ENCODE measurements at places on chromosomes 7 and 10.

- no peak for DNase-seq
Observed at GRCh38 chr7:75055830-75056772, 17.5 kb downstream of the RCC1L start.

- no peak for DNase-seq
Observed at GRCh38 chr7:57179776-57180415, 47.7 kb upstream of the ZNF479 start.

GRCh38 chr7:36986511-36986933 is 262.2 kb upstream of the AOAH start:
- peak; percentile 59 for DNase-seq

- DNase-seq: peak; percentile 27
Observed at GRCh38 chr10:4013651-4014121, 228.7 kb upstream of the KLF6 start.

GRCh38 chr7:70620333-70621055 is 511.4 kb upstream of the GALNT17 start:
- DNase-seq: no peak

DNA sequence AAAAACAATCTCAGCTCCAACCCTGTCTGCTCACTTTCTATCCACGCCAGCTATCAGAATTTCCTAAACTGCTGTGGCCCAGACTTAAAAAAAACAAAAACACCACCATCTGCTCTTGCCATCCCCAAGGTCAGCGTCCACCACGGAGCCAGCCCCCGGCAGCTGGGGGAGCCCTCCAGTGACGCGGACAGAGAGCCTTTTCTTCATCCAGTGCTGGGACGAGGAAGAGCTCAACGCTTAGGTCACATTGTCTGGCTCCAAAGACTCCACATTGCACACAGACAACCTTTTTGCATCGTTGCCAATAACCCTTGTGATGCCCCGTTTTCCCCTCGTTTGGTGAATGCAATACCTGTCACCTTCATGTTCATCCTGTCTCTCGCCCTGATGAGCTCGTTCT is 67.4 kb upstream of the GNA12 start:
- DNase-seq: no peak

DNA sequence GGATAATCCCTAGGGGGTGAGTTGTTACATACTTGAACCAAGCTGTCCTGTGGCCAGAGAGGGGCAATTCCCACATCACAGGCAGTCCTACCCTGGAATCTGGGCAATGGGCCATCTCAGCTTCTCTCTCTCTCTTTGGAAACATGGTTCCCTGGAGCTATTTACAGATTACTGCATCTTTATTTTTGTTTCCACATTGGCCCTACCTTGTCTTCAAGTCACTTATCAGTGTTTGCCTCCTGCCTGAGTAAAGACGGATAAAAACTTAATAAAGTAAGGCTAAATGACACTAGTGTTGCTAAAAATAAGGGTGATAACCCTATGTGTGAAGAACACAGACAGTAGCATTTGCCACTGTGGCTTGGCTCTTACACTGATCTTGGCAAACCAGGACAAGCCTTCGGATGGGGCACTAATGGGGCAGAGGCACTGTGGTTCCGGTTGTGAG is 228.2 kb downstream of the GFRA1 start:
- no peak for DNase-seq

DNA sequence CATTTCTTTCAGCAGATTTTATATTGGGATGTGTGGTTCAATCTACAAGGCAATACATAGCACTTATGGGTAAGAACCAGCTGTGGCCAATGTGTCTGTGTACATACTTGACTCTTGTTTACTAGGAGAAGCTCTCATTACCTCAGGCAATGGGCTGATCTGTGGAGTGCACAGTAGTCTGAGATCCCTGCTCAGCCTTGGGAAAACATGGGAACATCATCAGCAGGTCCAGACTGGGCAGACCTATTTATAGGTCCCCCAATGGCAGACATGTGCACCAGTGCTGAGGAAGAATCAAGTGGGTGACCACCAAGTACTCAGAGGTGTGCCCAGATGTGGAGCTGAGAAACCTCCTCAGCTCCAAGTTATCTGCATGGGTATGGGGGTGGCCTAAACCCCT is 349.7 kb downstream of the KIF20B start:
- DNase-seq: no peak

- no peak for DNase-seq
Observed at GRCh38 chr7:36032361-36032818, 120.7 kb upstream of the EEPD1 start.

DNA sequence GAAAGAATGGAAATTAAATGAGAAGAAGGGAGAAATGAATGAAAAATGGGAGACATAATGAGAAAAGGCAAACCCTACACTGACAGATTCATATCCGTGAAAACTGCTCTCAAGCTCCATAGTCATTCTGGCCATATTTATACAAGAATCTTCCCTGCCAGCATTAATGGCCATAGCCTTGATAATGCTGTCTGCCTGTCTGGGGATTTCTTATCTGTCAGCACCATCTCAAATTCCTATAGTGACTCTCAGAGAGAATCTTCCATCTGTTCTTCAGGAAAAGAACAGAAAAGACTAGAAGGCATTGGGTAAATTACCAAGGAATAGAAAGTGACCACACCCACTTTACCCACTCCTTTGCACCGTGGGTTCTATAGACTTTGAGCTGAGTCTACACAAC is 295.9 kb downstream of the PLXNA4 start:
- no peak for DNase-seq

DNA sequence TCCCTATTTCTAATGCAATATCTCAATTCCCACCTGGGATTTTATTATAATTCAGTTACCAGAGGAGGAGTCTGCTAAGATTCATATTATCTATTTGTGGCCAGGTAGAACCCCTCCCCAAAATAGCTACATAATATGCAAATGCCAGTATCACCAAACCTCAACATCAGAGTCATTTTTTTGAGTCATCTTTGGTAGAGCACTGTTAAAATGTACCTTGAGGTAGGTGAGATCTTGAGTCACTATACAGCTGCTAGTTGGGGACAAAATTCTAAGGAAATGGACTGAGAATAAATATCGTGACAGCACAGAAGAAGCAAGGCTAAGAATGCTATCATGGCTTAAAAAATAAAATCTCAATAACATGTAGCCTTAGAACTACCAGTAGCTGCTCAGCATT is 4.7 kb upstream of the CRYGN start:
- no peak for DNase-seq

DNA sequence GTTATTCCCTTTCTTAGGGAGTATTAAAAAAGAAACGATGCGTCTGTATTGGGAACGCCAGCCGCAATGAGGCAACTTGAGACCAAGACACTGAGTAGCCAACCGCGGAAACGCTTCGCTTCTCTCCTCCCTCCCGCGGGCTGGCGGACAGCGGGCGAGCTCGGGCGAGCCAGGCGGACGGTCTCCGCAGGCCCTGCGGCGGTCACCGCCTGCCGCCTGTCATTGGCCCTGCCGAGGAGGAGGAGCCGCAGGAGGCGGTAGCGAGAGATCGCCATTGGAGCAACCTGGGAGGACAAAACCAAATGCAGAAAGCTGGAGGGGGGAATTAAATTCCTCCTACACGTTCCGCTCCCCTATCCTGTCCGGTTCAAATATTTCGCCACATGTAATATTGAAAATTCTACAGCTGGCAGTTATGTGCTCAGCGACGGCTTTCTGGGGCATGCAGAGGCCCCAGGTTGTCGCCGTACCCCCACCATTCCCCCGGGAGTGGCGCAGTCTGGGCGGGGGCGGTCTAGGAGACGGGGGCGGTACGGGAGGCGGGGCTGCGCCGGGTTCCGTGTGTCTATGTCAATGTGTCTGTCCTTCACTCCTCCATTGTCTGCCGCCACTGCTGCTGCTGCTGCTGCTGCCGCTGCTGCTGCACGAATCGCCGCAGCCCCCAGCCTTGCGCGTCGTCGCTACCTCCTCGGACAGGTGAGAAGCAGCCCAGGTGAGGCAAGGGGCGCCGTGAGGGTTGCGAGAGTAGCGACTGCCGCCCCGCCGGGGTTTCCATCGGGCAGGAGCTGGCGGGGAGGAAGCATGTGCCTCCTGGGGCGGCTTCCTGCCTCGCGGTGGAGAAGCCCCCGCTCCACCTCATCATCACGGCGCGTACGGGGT is at the start of the genes ANKMY2 and BZW2:
Gene ANKMY2, minus strand, starts transcription at position 162 of the 879 bp plus-strand sequence. CDS start 181 bp downstream, outside the sequence.
Gene BZW2, plus strand, starts transcription at position 589 of the 879 bp plus-strand sequence. CDS start 19,263 bp downstream, outside the sequence.
- DNase-seq: peak; percentile 96

GRCh38 chr10:62538606-62539005 is 164.4 kb downstream of the ZNF365 start:
- no peak for DNase-seq

- no peak for DNase-seq
Observed at GRCh38 chr10:31358688-31359330, 39.8 kb downstream of the ZEB1 start.

GRCh38 chr10:45000138-45000751 is 478 bp upstream of the ZNF22 start:
- DNase-seq: no peak

DNA sequence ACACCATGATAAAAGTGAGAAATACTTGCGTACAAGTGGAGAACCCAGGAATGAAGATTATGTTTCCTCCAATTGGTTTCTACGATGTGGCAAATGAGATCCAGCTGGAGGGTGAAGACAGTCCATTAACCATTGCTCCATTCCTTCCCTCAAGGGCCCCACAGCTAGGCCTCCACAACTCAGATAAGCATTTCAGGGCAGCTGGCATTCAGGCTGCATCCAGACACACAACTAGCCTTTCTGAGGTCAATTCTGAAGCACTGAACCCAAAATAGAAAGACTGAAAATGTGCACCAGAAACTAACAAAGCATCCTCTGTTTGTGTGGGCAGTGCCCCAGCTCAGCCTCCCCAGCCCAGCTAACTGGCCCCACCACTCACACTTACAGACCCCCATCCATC is 94.8 kb downstream of the GSAP start:
- DNase-seq: no peak

GRCh38 chr7:102295346-102296178 is 8.9 kb downstream of the SH2B2 start:
- no peak for DNase-seq

GRCh38 chr7:157391036-157391710 is 54.4 kb downstream of the DNAJB6 start:
- no peak for DNase-seq

GRCh38 chr7:95427166-95427565 is 7.7 kb downstream of the PON2 start:
- no peak for DNase-seq

DNA sequence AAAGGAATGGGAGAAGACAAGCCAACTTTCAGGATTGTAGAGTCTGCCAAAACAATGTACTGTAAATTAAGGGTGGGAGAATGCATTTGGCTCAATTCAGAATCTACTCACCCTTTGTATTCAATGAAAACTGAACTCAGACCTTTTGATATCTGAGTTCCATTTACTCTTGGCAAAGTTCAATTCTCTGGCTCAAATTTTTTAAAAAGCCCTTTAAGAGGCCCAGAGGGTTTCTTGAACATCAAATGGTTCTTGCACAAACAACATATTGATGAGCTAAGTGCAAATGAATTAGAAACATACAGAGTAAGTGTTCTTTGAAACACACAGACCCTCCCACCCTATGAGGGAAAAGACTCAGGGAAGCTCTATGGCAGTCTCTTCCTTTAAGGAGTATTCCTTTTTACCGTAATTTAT is 5.2 kb upstream of the XPNPEP1 start:
- no peak for DNase-seq

DNA sequence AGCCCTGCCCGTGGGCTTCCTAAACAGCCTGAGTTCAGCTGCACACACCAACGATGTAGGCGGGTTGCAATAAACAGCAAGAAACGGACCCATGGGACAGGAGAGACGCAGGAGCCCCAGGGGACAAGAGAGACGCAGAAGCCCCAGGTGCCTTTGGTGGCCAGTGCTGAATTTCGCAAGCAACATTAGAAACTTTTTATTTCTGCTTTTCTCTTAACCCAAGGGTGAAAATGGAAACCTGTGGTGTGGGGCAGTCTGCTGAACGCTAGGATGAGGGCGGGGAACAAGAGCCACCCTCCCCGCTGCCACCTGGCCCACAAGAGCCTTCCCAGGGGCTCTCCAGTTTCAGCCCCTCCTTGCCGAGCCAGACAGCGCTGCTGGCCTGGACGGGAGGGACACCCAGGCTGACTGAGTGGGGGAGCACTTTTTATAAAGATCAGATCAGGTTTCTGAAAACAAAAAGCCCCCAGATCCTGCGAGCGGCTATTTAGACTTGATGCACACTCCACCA is 20.0 kb upstream of the GPR146 start:
- DNase-seq: no peak

DNA sequence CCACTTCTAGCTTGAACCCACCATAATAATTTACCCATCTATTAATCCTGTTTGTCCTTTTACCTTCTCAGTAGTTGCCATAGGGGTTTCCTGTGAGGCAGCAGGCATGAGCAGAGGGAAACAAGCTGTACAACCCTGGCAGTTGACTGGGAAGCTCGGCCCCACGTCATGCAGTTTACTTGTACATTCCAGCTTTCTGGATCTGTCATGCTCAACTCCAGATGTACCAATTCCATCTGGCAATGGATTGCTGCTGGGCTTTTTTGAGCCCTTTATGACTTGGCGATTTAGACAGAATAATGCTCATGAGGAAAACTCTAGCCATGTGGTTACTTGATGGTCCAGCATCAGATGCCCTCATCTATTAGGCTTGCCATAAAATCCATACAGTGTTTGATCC is 112.5 kb downstream of the GNAI1 start:
- no peak for DNase-seq

DNA sequence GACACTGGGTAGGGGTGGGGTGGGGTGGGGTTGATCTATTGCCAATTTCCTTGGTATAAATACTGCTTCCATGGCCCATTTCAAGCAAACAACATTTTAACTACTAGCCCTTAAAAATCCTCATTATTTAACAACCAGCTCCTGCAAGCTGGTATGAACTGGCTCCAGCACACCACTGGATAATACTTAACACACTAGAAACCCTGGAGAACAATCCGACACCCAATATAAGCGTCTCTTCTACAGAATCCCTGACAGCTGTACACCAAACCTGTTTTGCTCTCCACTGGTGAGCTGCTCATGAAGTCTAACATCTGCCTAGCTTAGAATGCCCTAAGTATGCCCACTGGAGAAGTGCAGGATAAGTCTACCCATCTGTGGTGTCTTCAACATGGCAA is 116.8 kb downstream of the HIPK2 start:
- no peak for DNase-seq

GRCh38 chr10:1698185-1698584 is 39.1 kb downstream of the ADARB2 start:
- no peak for DNase-seq

DNA sequence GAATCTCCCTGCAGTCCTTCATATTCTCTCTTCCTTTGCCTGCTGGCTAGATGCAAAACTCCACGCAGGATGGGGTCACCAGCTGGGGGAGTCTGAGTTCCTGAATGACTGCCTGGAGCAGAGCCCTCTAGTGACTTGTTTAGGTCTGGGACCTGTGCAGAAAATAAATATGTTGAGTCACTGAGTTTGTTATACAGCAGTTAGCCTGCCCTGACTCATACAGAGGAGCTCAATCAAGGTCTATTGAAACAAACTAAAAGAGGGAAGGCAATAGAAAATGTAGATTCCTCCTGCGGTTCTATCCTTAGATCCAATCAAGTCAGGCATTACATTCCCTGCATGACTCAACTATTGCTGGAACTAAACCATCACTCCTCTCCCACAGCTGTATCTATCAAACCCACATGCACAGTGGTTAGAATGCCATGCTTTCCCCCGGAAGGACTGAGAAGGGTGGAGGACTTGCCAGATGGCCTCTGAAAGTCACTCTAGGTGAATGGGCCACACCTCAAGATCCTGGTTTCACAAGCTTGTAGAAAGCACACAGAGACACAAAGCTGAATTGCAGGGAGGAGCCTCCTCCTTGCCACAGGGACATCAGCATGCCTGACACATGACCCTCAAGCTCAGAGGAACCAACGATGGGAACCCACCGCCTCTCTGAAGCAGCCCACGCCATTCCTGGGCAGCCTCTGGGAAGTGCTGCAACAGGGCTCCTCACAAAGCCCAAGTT is 73.9 kb downstream of the SH3PXD2A start:
- no peak for DNase-seq

- no peak for DNase-seq
Observed at GRCh38 chr10:126686268-126686667, 15.8 kb upstream of the C10orf90 start.

All from NCI-H1092 (cell line).